ENCODE measurements at places on chromosomes 2 and 18.

DNA sequence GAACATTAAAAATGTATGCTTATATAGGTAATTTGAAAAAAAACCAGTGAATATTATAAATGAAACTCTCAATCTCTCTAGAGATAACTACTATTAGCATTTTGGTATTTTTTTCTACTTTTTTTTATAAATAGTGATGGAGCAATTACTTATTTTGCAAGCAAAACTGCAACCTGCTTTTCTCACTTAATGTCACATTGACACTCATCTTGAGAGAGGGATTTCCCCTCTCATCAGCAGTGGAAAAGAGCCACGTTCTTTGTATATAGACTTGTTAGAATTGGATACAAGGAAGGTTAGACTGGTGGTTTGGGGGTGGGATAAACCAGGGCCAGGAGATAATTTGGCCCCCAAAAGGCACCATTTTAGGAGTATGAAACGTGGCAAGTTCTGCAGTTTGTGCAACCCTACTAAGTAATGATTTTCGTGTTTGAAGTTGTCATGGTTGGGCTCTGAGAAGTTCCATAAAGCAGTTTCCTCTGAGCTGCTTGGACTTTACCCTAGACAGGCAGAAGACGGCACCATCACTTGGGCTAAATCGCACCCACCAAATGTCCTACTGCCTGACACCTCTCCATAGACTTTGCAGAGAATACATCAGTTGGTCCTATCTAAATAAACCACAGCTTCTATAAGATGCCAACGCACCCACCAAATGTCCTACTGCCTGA is 194.0 kb downstream of the ACTR3 start:
- DNase-seq = peak; percentile 13

- DNase-seq = no peak
These were observed 687.4 kb upstream of the ID2 start for GRCh38 chr2:7994397-7994951.

DNA sequence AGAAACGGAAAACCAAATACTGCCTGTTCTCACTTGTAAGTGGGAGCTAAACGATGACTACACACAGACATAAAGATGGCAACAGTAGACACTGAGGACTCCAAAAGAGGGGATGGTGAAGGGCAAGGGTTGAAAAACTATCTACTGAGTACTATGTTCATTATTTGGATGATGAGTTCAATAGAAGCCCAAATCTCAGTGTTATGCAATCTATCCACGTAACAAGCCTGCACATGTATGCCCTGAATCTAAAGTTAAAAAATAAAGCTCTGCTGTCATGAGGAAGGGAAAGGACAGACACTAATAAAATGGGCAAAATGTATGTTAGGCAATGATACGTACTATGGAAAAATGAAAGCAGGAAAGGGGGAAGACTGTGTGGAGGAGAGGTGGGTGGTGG is 376.0 kb downstream of the TGIF1 start:
- no peak for DNase-seq

DNA sequence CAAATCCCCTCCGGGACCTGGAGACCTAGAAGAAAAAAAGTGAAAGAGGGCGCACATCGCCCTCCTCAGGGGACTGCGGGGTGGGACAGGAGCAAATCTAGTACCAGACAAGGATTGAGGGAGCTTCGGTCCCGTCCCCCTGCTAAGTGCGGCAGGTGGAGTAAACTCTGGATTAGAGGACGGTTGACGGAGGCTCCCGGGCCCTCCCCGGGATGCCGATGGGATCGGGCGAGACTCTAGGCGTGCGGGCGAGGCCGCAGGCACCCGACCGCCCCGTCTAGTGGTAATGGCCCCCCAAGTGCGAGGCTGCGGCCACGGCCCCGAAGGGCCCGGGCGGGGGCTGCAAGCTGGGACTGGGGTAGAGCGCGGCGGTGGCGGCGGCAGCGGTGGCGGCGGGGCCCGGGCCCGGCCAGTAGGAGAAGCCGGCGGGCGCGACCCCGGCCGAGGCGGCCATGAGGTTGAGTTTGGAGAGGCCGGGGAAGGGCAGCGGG is 3.5 kb downstream of the FEV start:
- peak; percentile 38 for DNase-seq

DNA sequence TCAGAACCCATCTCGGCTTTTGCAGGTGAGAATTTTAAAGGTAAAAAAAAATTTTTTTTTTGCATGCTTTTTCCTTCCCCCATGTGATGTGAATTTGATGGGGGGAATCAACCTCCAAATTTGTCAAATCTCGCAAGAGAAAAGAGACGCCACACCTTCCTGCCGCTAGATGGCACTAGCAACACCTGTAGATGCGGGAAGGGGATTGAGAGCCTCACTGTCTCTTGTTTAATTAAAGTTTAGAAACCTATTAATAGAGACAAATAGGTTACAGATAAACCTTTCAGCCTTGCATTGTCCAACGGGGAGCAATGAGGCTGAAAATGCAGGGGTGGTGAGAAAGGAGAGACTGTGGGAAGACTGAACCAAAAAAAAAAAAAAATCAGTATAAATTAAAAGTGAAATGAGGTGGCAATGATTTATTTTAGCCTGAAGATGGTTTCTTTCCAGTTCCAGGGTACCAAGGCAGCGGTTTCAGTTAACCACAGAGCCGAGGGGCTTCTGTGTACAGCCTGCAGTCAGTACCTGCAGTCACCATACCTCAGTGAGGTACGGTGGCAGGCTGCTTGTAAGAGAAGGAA is 84.6 kb downstream of the NRP2 start:
- DNase-seq = peak; percentile 70

DNA sequence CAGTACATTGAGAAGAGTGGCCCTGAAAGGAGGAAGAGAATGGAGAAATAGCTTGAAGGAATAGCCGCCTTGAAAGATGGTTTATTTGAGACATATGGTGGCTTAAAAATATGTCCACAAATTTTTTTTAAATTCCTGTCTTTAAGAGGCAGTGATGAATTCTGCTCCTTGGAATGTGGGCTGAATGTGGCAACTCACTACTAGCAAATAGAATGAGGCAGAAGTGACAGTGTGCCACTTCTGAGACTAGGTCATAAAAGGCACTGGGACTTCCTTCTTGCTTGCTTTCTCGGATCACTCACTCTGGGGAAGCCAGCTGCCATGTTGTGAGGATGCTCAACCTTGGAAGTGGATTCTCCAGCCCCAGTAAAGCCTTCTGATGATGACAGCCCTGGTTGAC is 67.0 kb downstream of the FAM161A start:
- no peak for DNase-seq

DNA sequence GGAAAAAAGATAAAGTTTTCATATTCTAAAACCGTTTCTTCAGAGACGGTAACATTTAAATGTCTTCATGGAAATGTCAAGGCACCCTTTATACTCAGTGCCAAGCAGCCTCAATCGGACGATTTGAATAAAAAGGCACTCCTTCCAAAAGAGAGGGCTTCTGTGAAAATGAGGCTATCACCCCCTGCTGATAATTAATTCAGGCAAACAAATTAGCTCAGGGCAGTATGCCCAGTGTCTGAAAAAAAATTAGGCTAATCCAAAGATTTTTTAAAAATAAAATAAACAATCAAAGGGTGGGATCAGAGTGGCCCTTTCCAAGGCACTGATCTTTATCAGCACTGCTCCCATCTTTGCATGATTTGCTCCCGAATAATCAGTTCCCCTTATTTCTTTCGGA is 151.0 kb upstream of the PID1 start:
- DNase-seq = no peak

DNA sequence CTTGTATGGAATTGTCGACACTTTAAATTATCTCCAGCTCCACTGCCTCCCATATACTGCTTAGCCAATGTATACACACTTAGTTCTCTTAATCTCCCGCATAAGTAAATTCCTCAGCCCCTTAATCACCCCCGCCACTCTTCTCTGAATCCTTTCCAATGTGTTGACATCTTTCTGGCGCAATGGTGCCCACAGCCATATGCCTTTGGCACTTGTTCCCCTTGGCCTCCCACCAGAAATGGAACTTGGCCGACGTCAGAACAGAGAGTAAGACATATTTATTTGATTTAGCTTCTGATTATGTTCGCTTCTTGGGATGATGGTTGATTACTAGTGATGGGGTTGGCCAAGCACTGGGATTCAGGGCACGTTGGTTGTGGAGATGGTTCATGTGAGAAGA is 1089.3 kb upstream of the CELF4 start:
- DNase-seq = no peak

GRCh38 chr2:49175831-49176230 is 21.5 kb upstream of the FSHR start:
- no peak for DNase-seq

DNA sequence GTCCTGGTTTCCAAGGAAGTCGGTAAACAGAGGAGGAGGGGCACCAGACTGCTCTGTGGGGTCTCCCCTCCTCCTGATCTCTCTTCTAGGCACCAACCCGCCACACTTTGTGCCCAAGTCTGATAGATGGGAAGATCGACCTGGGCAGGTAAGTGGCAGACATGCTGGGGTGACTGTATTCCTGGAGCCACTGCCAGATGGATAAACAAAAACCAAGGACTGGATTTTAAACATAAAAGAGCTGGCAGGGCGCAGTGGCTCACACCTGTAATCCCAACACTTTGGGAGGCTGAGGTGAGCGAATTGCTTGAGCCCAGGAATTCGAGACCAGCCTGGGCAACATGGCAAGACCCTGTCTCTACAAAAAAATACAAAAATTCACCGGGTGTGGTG is 181.2 kb downstream of the ANAPC1 start:
- DNase-seq = no peak

DNA sequence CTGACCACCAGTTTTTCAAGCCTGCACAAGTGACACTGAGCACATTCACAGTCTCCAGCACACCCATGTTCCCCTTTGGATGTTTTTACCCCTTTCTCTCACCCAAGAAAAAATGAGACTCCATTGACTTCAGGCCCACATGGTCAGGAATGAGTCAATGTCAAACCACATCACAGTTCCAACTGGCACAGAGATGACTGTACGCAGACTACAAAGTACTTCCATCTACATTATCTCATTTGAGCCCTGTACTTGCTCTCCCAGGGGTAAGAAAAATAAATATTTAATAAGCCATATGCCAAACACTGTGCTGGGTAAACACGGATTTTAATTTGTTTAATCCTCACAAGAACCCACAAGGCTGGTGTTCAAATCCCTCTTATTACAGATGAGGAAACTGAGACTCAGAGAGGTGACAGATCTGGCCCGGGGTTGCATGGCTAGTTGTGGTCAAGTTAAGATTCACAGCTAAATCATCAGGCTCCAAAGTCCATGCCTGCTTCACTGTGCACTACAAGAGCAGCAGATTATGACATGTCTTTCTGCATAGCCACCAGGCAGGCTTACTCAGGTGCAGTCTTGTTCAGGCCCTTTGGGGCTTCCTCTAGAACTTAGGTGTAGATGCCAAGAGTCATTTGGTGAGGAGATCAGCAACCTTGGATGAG is 106.1 kb downstream of the TXNL1 start:
- DNase-seq = peak; percentile 38

- no peak for DNase-seq
These were observed 77.5 kb downstream of the FEZ2 start for GRCh38 chr2:36520431-36520830.

GRCh38 chr2:118672571-118673158 is 174.8 kb downstream of the EN1 start:
- DNase-seq = no peak

GRCh38 chr2:148965623-148966437 is 72.7 kb upstream of the LYPD6B start:
- no peak for DNase-seq

DNA sequence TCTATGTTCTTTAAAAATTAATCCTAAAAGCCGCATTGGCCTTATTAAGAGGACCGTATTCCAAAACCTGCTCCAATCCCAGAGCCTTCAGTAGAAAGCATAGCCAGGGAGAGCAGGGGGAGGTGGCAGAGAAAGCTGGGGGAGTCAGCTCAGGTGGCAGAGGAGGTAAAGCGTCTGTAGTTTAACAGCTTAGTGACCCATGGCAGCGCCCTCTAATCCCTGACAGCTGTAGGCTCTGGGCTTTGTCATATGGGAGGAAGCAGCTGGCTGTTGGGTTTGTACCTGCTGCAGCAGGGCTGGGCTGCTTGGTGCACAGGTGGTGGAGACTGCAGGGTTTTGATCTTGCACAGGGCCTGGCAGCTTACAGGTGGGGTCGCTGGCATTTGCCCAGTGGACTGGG is 50.6 kb downstream of the THNSL2 start:
- no peak for DNase-seq

GRCh38 chr2:140711867-140712266 is 1418.9 kb downstream of the LRP1B start:
- DNase-seq = no peak

DNA sequence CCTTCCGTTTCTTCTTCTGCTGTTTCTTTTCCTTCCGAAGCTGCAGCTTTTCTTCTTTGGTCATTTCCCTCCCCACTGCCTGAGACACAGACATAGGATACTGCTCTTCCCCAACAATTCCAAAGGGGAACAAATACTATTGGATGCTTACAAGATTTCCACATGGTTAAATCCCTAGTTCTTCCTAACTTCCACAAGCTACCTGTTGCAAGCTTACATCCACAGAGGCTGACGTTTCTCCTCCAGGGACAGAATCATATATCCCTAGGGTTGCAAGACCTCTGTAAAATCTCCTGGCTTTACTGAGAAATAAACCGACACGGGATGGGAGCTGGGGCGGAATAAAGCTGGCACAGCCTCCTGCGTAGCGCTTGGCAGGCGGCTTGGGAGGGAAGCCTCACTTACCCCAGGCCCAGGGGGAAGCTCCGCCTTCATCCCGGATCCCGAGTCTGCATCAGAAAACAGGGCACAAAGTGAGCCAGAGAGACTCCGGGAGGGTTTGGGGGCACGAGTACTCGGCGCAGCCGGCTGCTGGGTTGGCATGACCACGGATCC is 590 bp downstream of the EIF2B4 start:
- DNase-seq = no peak

DNA sequence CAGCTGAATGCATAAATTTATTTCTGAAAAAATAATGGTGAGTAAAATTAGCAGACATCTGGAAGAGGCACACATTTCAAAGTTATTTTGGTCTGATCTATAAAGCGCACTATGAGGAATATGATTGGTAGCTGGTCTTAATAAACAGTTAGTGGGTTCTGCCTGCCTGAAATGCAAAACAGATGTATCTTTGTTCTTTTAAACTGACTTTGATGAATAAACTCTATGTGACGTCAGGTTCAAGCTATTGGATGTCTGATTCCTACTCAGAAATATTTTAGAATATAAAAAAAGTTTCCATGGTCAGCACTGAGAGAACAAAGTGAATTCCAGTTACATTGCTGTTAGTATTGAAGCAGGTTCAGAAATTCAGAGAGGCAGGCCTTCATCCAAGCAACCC is 136.4 kb downstream of the TPGS2 start:
- DNase-seq = no peak

- DNase-seq = no peak
These were observed 176.9 kb downstream of the BCL2 start for GRCh38 chr18:63142594-63143225.

DNA sequence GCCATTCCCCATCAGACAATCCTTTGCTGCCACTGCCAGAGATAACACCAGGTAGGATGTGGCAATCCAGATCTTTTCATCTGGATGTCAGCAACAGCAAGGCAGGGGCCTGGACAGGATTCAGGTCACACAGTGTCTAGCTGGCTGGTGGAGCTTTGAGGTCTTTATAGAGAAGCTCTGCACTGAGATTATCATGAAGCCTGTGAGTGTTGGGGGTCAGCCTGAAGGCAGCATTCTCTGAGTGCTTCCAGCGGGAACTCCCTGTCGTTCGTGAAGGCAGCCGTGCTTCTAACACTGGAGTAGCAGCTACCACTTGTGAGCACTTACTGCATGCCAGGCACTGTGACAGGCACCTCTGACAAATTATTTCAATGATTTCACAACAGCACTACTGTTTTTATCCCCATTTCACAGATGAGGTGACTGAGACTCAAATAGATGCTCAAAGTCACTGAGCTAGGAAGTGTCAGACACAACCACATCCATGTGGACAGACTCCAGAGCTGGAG is 85.7 kb downstream of the SEMA4F start:
- DNase-seq = no peak

GRCh38 chr2:10889651-10890215 is 22.0 kb upstream of the KCNF1 start:
- DNase-seq = no peak
